ENCODE measurements at places on chromosomes 5 and 9.

DNA sequence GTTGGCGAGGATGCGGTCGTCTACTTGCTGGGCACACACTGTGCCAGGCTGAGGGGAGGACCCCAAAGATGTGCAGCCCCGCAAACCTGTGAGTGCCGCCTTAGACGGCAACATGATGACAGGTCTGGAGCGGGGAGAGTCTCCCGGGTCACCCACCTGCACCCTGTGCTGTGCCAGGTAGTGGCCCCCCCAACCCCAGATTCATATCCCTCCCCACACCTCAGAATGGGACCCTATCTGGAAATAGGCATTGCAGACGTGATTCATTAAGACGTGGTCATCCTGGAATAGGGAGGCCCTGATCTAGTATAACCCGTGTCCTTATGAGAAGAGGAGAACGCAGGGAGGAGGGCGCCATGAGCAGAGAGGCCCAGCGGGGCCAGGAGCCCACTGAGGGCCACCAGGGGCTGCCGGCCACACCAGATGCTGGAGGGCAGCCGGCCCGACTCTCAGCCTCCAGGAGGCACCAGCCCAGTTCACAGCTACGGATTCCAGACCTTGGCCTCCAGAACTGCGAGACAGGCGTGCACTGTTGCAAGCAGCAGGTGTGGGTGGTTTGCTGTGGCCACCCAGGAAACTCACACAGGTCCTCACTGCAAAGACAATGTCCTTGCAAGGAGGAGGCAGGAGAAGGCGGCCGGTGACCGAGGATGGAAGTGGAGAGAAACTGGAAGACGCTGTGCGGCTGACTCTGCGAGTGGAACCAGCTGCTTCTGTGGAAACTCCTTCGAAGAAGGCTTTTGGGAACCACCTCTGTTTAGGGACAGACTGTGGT lies 131.9 kb upstream of the LPCAT1 start:
- DNase-seq: no peak

DNA sequence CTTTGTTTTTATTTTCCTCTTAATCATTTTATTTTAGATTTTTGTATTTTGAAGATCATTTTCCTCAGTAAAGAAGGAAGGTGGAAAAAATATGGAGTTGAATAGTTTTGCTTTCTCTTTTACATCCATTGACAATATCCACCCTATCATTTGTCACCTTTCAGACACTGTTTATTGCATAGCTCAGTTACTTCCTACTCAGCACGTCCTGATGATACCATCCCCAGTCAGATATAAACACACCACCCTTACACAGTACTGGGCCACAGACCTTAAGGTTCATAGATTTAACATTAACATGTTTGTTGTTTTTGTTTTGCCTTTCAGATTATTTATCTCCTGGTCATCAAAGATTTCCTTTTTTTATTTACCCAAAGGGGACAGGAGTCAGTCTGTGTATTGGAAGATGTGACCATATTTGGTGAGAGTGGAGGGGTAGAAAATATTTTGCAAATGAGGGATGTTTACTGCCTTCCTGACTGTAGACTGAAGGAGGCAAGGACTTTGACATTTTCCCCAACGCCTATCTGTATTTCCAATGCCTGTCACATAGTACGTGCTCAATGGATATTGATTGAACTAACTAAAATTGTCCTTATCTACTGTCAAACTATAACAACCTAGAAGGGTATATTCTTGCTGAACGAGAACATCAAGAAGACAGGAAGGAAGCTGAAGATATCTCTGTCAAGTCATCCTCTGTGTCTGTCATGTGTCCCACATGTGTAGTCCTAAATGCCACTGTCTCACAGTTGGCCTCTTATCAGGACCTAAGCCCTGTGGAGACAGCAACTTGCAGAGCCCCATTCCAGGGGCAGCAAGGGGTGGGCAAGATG lies 15.6 kb downstream of the STX17 start:
- DNase-seq: no peak

- DNase-seq: no peak
Measured at GRCh38 chr5:101535626-101536025, 632.5 kb upstream of the ST8SIA4 start.

DNA sequence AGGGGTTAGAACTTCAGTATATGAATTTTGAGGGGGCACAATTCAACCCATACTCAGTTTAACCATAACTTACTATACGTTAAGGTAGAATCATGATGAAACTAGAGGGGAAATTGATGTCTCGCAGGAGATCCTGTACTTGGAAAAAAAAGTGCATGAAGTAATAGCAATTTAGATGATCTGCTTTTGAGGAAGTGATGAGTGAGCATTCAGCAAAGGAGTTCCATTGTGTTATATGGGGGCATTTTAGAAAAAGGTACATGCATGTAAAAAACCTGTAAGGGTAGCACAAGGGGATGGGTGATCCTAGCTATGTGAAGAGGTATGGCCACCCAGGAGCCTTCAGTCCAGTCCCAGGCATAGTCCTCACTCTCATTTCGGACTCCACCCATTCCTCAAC lies 14.8 kb upstream of the TMC1 start:
- no peak for DNase-seq

DNA sequence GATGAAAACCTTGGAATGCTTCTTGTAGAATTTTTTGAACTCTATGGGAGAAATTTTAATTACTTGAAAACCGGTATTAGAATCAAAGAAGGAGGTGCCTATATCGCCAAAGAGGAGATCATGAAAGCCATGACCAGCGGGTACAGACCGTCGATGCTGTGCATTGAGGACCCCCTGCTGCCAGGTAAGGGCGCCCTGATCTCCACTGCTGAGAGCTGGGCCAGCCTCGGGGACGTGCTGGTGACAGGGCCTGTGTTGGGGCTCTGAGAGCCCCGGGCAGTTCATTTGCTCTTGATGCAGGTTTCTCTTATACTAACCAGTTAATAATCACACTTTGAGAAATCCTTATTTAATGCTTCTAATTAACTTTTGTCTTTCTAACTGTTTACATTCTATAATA lies 33.0 kb downstream of the TENT4A start:
- DNase-seq: no peak

DNA sequence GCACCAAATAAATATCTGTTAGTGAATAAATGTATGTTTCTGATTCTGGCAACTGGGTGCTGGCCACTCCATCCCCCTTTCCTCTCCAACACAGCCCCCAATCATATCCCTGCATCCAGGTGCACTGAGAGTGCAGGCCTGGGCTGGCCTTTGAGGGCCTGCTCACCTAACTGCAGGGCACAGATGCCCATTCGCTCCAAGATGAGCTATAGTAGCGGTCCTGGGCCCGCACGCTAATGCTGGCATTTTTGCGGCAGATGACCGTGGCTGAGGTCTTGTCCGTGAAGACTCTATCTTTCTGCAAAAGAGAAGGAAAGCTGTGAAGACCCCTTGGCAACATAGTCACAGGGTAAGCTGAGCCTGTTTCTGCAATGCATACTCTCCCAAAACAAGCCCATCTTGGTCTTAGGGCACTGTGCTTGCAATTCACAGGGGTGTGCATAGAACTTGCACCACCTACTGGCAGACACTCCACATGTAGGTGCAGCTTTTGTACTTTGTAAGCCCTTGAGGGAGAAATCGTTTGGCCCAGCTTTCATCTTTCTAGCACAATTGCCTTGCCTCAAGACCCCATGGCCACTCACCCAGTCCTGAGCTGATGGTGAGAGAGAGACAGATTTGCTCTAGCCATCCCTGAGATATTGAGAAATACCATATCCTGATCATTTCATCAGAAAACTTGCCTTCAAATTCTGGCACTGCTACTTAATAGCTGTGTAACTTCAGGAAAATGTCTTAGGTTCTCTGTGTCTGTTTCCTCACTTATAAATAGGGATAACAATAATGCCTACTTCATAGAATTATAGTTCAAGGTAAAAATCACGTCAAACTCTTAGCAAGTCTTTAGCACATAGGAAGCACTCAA lies 13.5 kb downstream of the IL12B start:
- DNase-seq: no peak

DNA sequence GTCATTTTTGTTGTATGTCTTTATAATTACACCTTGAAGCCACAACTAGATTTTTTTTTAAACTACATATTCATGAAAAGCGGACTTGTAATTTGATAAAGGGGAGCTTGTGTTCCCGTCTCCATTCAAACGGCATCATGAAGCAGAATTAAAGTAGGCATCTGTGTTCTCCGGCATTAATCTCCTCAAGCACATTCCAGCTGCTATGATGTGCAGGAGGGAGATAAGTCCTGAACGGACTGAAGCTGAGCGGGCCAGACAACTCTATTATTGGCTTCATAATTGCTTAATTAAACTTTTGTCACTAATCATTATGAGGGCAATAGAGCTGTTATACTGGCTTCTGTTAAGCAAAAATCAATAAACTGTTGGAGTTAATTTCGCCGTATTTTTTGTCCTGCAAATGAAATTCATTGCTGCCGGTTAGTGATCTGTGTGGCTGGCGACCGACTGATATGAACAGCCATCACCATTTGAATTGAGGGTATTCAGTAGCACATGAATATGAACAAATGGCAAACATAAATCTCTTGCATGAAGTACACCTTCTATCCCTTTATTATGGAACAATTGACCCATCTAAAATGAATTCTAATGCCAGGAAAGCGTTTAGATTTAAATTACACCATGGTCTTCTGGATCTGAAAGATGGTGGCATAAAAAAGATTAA lies 408.8 kb upstream of the IRX1 start:
- no peak for DNase-seq

GRCh38 chr9:88664773-88665172 lies 129.8 kb downstream of the NXNL2 start:
- DNase-seq: no peak

DNA sequence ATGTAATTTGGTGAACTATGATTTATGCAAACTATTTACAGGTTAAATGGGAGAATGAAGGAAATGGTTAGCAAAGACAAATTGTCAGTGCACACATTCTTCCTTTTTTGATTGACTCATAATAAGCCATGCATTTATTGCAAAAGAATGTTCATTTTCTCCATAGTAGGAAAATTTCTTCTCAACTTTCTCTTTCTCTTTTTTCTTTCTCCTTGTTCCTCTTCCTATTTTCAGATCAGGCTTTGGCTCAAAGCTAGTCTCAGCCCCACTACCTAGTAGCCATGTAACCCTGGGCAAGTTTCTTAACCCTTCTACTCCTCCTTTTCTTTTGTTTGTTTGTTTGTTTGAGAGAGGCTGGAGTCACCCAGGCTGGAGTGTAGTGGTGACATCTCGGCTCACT lies 156.6 kb downstream of the PIK3R1 start:
- DNase-seq: no peak

DNA sequence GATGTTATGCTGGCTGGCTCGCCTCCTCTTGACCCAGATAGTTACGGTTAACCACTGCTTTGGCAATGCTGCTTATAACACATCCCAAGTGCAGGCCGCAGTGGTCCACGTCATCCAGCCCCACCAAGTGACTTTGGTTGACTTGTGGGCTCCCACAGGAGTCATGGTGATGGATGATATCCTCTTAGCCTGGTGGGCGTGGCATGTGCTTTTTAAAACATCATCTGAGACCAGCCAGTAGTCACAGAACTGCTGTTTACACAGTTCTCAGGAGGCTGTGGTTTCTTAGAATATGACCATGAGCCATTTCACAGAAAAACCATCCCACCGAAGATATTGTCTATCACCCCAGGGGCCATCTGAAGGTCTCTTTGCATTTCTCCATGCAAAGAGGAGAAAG lies 216.9 kb downstream of the SH3GL2 start:
- DNase-seq: no peak

- DNase-seq: no peak
Measured at GRCh38 chr5:17183831-17184230, 33.6 kb upstream of the BASP1 start.

GRCh38 chr5:147918101-147918685 lies 11.9 kb upstream of the C5orf46 start:
- DNase-seq: no peak

DNA sequence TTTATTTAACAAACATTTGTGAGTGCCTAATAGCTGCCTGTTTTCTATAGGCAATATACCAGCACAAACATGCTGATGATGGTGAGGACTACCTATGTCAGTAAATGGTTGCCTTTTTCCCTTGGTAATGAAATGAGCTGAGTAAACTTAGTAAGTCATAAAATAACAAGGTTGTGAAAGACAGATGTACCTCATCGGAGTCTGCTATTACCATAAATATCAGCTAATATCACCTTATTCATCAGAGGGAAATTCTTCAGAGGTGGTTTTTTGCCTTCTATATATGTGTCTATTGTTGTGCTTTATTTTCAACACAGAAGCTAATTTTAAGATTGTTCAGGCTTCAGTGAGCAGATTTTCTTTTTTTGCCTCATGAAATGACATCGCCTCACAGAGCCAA lies 1040.5 kb downstream of the DTWD2 start:
- DNase-seq: no peak

DNA sequence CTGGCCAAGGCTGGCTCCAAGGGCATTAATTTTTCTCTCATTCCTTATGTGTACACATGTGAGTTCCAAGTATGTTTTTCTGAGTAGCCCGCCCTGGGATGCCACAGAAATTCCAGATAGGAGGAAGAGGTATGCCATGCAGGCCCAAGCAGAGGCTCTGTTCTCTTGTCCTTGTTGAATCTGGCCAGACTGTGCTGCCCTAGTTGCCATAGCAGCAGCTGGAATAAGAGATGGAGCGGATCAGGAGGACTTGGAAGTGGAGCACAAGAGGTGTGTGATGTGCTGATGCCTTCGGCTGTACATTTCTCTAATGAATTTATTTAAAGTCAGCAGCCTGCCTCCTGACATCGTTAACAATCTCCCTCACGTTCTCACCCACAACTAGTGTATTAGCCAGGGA lies 235.6 kb upstream of the RPS23 start:
- no peak for DNase-seq
